CD8-positive, alpha-beta memory T cell (primary cell): ENCODE measurements at places on chromosomes 4 and X. TPM values are rescaled to one million over a fixed set of nuclear protein-coding genes. Genes with fewer than 3 reads are reported as not detected.

- DNase-seq, result no peak
Observed at GRCh38 chr4:152748619-152749018, 30.9 kb downstream of the TIGD4 start.

S100G gene
- not detected for polyA plus RNA-seq

GRCh38 chrX:136714626-136715599, 65.8 kb downstream of the ARHGEF6 start:
- DNase-seq, result no peak

TMEM192 gene
- 23.9 TPM for polyA plus RNA-seq
